ENCODE measurements at places on chromosomes 5 and 9.

DNA sequence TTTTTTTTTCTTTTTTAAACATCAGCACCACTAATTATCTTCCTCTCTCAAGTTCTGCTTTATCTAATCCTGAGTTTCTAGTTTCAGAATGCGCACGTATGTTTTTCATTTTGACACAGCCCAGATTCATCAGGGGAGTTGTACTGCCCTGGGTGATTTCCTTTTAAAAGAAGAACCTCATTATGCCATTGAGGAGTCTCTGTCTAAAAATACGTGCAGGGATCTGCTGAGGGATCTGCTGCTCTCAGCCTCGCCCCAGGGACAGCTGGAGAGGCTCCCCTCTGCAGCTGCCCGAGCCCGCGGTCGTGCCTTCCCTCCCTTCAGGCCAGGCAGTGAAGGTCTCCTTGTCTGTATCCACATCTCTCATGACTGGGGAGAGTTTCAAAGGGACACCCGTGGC, 273.1 kb downstream of the ARHGEF28 start:
- no peak for DNase-seq

GRCh38 chr9:117334101-117334500, 80.8 kb downstream of the ASTN2 start:
- no peak for DNase-seq

GRCh38 chr5:87392170-87392569, 20.6 kb downstream of the CCNH start:
- DNase-seq = no peak

DNA sequence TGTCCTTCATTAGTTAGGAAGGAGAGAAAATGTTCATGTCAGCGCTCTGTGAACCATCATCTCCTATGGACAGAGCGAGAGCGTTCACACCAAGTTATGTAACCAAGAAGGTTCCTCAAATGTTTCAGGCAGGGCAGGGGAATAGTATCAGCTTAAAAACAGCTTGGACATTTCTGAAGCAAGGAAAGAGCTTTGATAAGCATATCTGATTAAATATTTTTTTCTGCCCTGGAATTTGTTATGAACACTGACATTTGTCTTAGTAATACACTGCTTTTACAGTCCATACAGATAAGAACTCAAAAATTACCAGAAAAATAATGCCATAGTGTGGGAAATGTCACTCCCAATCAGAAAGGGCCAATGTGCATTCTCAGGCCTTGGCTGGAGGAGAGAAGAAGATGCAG, 66.3 kb upstream of the LIFR start:
- no peak for DNase-seq

DNA sequence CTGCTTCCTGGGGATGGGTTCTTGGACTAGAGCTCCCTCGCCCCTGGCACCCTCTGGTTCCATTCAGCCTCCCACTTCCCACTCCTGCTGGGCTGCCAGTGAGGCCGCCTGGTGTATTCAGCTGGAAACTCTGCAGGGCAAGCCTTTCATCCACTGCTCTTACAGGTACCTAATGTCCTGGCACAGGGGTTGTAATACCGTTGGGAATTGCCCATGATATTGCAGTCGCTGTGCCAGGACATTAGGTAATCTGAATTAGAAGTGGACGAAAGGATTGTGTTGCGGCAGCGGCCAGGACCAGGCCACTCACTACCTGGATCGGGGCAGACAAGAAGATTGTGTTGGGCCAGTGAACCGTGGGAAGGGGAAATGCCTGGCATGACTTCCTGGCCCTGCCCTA, 13.1 kb downstream of the TMOD1 start:
- DNase-seq = no peak

GRCh38 chr5:5017827-5018577, 122.1 kb upstream of the ADAMTS16 start:
- no peak for DNase-seq

DNA sequence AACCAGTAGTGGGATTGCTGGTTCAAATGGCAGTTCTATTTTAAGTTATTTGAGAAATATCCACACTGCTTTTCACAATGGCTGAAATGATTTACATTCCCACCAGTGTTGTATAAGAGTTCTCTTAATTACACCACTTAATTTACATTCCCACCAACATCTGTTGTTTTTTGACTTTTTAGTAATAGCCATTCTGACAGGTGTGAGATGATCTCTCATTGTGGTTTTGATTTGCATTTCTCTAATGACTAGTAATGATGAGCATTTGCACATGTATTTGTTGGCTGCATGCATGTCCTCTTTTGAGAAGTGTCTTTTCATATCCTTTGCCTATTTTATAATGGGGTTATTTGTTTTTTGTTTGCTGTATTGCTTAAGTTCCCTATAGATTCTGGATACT, 688.3 kb downstream of the PRR16 start:
- DNase-seq = no peak

DNA sequence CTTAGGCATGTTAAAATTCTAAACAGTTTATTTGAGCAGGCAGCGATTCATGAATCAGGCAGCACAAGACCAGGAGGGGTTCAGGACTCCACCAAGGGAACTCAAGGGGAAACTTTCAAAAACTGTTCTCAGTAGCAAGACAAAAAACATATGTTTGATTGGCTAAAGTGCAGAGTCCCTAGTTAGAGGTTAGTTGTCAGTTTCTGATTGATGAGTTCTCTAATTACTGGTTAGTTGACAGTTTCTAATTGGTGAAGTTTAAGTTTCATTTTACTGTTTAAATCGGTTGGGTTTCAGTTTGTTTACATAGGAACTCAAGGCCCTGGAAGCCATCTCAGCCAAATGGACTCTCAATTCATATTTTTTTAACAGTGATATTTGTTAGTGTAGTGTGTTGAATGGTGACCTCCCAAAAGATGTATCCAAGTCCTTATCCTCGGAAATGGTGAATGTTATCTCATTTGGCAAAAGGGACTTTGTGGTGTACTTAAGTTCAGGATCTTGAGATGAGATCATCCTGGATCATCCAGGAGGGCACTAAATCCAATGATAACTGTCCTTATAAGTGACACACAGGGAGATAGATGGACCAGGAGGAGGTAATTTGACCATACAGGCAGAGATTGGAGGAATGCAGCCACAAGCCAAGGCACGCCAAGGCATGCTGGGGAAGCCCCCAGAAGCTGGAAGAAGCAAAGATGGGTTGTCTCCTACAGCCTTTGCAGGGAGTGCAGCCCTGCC, 219.2 kb upstream of the RAI14 start:
- no peak for DNase-seq

GRCh38 chr9:30035761-30036160, 2348.7 kb upstream of the ACO1 start:
- no peak for DNase-seq

DNA sequence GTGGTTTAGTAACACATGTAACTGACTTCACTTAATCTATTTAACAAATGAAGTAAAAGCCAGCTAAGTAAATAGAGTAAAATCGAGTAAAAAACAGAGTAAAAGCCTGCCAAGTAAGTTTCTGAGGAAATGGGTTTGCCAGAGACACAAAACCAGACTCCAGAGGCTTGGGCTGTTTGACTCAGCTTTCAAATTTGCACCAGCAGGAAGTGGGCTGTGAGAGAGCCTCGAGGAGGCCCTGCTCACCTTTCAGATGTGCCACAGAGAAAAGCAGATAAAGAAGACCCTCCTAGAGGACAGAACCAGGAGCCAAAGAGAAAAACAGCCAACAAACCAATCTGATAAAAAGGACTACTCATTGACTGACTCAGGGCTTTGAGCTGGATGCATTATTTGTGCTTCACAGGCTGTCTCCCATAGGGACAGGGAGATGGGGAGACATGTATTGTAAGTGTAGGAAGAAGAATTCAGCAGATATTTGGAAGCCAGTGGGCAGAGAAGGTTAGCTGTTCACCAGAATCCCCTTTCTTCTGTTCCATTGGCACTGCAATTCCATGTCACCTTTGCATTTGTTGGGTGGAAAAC, 14.4 kb upstream of the AMACR start:
- DNase-seq = no peak

DNA sequence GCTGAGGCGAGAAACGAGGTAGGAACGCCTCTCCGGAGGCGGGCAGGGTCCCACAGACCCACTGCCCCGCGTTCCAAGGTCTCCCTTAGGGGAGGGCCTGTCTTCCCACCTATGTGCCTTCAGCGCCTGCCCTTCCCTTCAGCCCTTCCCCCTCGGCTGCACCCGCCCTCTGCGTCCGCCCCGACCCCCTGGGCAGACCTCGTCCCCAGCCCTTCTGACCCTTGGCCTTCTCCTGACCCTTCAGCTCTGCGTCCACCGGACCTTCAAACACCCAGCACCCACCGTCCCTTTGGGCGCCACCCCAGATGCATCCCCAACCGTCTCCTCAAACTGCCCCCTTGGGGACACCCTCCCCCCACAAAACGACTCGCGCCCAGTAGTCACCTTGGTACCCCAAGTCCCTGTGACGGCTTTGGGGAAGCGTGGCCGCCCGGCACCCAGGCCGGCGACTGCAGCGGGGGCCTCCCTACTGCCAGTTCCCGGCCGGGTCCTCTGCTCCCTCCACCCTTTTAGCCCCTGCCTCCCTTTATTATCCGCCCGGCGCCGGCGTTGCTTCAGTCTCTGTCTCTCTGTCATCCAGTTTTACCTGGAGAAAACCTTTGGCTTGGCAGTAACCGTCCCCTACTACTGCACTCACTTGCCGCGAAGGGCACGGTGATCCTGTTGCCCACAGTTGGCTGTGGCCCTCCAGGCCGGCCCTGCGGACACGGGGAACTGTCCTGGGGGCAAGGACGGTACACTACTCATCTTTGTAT, 421 bp downstream of the RUSC2 start:
- no peak for DNase-seq

DNA sequence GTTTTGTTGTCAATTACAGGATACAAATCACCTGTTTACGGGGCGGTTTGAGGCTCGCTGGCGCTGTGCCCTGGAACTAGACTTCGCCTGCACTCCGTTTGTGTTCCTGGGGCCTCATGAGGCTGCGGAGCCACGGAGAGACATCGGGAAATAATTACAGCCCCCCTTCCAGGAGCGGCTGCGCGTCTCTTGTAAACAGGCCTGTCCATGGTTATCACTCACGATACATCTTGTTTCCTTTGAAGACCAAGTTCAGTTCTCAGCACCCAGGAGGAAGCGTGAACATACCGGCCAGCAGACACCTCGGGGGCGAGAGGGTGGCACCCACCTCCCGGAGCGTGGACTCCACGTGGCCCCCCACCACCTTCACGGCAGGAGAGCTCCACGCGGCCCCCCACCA, 297.1 kb upstream of the IRX4 start:
- no peak for DNase-seq

- no peak for DNase-seq
Observed at GRCh38 chr9:108108852-108109448, 619.4 kb upstream of the KLF4 start.

- DNase-seq = no peak
Observed at GRCh38 chr5:160978944-160979343, 126.9 kb upstream of the ATP10B start.

- no peak for DNase-seq
Observed at GRCh38 chr5:127176769-127177168, 103.5 kb upstream of the C5orf63 start.

GRCh38 chr9:28774433-28775235, 1201.4 kb upstream of the C9orf72 start:
- no peak for DNase-seq

- DNase-seq = no peak
Observed at GRCh38 chr5:115382989-115383388, 86.5 kb upstream of the CCDC112 start.

- no peak for DNase-seq
Observed at GRCh38 chr9:132451276-132451675, 41.3 kb downstream of the CFAP77 start.

- peak; percentile 1 for DNase-seq
Observed at GRCh38 chr5:35319333-35320002, 89.2 kb upstream of the PRLR start.

GRCh38 chr5:73940801-73941200, 314.8 kb downstream of the ARHGEF28 start:
- DNase-seq = no peak

- DNase-seq = no peak
Observed at GRCh38 chr9:105672711-105673234, 10.5 kb downstream of the TAL2 start.

DNA sequence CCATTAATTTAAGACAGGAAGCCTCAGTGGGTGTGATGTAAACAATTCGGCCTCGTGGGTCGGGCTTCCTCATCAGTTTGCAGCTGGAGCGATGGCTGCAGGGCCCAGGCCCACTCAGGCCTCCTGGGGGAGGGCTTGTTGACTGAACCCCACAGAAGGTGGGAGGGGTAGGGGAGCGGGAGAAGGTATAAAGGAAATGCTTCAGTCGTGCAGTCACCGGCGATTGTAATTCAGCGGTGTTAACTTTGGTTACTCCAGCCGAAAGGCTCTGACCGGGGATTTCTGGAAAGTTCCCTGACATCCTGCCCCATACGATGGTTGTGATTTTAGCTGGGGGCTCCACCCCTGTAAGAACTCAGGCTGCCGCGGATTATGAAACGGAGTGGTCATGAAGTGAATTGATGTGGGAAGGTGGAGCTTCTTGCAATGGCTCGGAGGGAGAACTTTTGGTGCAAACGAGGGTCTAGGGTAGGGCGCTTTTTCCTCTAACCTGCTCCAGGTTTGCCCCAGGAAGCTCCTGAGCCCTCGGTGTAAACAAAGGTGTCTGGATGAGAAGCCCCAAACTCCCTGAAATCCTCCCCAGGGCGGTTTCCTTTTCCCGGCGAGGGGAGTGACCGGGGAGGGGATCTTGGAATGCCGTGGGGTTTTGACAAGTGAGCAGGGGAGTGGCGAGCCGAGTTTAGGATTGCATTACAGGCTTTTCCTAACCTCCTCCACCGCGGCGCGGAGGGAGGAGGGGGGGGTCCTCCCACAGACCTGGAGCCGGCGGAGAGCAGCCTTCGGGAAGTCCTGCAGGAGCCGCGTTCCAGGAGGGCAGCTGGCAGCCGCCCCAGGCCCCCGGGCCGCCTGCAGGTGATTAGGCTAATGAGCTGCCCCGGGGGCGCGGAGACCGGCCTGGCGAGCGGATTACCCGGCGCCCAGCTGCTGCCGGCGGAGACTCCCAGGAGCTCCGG, 215.5 kb downstream of the PDZD2 start:
- no peak for DNase-seq

DNA sequence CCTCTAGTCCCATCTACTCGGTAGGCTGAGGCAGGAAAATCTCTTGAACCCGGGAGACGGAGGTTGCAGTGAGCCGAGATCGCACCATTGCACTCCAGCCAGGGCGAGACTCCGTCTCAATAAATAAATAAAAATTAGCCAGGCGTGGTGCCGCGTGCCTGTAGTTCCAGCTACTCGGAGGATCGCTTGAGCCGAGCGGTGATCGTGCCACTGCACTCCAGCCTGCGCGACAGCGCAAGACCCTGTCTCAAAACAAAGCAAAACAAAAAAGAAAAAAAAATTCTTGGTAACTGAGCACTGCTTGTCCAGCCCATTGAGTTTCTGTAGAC, 710 bp upstream of the WDR55 start:
- DNase-seq = no peak

- no peak for DNase-seq
Observed at GRCh38 chr9:126261584-126262356, 64.9 kb upstream of the MVB12B start.
